ENCODE measurements at places on chromosomes 6 and 20. TPM values are rescaled to one million over a fixed set of nuclear protein-coding genes. Genes with fewer than 3 reads are reported as not detected.

- DNase-seq, result no peak
Observed at GRCh38 chr6:110482774-110483400, 6.5 kb upstream of the SLC22A16 start.

DNA sequence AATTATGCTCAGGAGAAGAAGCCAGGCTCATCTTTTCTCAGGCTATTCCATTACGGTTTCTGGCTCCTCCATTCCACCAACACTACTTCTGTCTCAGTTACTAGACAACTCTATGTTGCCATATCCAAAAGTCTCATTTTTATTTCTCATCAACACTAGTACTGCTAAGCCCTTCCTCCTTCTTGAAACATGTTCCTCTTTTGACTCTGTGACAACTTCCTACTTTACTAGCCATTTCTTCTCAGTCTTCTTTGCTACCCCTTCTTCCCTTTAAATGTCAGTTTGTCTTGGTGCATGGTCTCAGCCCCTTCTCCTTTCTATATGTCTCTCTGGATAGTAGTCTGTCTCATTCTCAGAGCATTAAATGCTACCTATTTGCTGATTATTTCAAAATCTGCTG lies 7.1 kb upstream of the ADGRG6 start:
- no peak for DNase-seq

DNA sequence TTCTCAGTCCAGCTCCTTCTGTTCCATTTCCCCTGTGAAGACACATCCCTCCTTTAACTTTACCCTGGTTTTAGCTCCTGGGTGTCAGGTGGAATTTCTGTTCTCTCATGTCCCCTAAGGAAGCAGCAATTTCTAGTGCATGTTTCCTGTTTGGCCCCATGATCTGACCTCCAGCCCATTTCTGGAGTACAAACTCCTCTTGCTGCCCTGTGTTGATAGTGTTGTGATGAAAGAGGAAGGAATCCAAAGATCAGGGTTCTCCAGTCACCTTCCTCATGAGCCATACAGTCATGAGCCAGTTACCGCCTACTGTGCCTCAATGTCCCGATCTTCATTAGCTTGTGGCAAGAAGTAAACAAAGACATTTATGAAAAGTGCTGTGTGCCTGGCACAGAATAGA lies 97.4 kb downstream of the PHACTR1 start:
- DNase-seq, result no peak

The SNX9 gene
- 39.4 TPM for total RNA-seq

GRCh38 chr20:51128198-51128597 lies 105.3 kb upstream of the KCNG1 start:
- no peak for DNase-seq

Measured in right atrium auricular region (tissue), 2 donors.